NCI-H187 treated with DMSO at 0.1 percent for 48 hours (cell line): ENCODE measurements at places on chromosomes 16 and 17.

DNA sequence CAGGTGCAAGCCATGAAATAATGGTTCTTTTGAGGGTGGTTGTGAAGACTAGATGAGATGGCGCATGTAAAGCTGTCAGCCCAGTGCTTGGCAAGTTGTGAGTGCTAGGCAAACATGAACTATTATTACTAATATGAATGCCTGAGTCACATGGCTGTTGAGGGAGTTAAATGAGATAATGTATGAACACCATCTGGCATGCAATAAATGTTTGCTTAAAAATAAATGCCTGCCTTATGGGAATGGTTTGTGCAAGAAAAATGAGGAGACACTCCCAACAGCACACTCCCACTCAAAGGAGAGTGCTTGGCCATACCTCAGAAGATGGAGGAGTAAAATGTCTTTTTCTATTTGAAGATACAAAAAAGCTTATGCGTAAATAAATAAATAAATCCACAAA is 3.6 kb downstream of the MAPK3 start:
- no peak for DNase-seq

DNA sequence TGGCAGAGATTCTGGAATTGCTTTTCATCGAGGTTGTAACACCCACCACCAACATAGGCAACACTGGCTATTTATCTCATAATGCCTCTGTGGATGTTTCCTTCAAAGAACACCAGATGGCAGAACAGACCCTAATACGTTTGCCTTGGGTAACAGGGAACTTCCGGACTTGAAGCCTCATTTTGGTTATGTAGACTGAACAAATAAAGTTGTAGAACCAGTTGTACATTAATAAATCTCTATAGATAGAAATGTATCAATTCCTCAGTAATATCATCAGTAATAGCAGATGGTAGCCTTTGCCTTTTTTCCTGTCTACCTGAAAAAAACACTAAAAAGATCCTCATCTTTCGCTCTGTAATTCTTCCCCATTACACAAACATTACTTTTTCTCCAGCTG is 25.9 kb upstream of the APOH start:
- no peak for DNase-seq

- DNase-seq, result no peak
These were observed 5.5 kb downstream of the VPS4A start for GRCh38 chr16:69316595-69317034.

DNA sequence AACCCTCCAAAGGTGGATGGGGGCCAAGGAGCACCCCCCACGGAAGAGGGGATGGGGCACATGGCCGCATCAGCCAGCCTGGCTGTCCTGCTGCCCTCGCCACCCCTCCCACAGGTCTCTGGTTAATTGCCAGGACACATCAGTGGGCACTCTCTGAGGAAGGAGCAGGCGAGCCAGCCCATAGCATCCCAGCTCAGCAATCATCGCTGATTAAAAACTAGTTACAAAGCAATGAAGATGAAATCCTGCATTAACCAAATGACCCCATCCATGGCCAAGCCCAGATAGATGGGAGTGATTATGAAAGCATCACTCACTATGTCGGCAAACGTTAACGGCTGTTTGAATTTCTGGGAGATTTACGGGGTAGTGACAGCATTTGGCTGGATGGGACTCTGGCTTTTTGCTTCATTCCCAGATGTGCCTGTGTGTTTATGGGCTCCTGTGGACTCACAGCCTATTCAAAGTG is 45.3 kb downstream of the CCDC182 start:
- DNase-seq, result no peak

- no peak for DNase-seq
These were observed 70.5 kb downstream of the GAS7 start for GRCh38 chr17:10127819-10128425.

- DNase-seq, result no peak
These were observed 105.5 kb downstream of the TNFRSF13B start for GRCh38 chr17:16866436-16866835.

DNA sequence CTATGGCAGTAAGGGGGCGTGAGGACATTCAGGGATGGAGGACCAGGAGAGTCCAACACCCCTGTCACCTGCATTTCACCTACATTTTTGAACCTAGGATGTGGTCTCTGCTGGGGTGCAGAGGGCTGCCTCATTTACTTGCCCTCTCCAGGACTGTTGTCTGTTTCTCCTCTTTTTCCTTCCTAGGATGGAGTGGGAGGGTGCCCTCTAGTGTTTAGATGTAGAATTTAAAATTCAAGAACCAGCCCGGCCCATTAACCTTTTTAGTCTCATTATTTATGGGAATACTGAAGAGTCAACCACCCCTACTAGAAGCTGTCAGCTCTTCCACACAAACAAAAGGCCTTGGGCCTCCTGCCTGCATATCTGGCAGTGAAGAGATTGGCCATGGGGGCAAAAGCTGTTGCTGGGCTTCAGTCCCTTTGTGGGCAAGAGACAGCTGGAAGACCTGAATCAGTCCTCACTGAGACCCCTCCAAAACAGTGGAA is 2.5 kb upstream of the STARD3 start:
- no peak for DNase-seq

- no peak for DNase-seq
These were observed 24.8 kb upstream of the CSNK2A2 start for GRCh38 chr16:58222532-58223316.

DNA sequence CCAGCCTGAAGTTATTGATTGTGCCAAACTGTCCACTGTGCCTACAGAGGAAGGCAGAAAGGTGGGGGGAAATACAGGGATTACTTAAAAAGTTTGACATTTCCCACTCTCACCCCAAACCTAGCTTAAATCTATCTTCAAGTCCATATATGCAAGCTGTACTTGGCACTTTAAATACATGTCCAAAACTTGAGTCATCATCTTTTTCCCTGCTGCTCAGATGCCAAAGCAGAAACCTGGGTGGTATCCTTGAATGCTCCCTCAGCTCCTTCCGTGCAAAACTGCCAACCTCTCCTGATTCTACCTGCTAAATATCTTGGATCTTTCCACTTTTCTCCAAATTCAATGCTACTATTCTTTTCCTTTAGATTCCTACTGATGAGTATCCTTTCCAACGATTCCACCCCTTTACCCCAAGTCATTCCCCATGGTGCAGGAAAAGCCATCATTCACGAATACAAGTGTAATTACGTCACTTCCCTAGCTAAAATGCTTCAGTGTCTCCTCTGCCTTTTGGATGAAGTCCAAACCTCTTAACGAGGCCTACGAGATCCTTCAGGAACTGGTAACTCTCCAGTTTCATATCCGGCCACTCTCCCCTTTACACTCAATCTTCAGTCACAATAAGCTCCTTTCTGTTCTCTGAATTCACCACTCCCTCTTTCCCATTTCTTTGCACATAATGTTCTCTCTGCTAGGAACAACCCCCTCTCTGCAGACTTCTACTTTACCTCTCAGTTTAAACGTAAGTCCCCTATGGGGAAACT is 9.3 kb downstream of the BECN1 start:
- no peak for DNase-seq

DNA sequence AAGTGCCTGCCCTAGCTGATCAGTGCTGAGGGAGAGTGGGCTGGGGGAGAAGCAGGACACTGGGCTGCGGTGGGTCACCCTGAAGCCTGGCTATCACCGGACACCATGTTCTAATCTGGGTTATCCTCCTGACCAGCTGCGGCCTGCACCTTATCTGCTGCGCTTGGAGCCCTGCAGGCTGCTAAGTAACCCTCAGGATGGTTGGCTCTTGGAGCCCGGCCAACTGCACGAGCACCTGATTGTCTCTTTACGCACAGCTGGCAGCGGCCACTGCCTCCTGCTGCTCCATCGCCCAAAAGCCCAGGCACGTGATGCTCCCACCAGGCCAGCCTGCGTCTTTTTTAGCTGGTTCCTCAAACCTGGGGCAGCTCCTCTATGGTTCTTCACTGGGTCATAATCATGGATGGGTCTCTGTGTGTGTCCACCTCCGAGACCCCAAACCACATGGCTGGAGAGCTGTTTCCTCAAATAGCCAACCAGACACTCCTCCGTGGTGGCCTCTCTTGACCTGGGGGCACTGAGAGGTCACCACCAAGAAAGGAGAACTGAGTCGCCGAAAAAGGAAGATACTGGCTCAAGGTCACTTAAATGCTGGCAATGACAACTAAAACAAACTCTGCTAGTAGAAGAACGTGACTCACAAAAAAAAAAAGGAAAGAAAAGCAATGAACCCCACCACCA is 21.7 kb downstream of the SPHK1 start:
- peak; percentile 53 for DNase-seq

- no peak for DNase-seq
These were observed 41.6 kb upstream of the TAC4 start for GRCh38 chr17:49889500-49889899.

GRCh38 chr16:58021661-58022551 is 3.6 kb upstream of the MMP15 start:
- DNase-seq, result no peak

DNA sequence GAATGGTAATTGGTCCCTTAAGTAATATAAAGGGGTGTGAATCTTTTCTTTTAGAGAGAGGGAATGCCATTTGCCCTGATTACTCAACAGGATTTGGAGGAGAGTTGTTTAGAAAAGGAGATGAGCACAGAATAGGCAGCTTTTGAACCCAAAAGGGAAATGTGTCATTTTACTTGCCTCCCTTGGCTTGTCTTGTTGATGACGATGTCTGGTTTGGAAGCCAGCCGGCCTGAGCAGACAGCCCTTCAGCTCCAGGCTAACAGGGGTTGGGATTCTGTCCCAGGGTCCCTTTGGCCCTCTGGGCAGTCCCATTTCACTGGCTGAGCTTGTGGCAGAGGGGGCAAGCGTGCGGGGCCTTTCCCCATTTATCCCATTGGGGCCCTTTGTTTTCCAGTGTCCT is 22.3 kb upstream of the PRKAR1A start:
- DNase-seq, result no peak

GRCh38 chr17:42329025-42329976 is 41.0 kb downstream of the STAT5A start:
- DNase-seq, result no peak

DNA sequence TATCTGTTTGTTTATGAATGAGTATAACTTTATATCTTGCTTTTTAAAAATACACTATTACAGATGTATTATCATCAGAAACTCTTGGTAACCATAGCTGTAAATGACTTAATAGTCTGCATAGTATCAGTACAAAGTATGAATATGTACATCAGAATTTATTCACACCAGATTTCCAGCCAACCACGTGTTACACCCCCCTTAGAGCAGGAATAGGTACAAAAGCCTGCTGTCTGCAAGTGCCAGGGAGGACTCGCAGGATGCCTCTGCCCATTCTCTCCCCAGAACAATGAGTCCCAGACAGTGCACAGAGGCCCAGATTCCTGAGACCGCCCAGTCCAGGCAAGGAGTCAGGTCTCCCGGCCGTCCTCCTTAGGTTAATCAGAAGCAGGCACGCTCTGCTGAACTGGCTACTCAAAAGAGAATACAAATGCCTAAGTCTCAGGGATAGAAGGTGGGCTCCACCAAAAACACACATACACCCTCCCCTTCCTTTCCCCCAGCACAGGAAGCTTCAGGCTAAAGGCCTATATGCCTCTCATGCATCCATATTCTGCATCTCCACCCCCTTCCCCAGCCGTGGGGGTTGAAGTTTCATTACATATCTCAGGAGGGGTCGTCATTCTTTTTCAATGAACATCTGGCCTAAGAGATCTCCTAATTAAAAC is 159.1 kb upstream of the CDH11 start:
- no peak for DNase-seq

- no peak for DNase-seq
These were observed 72.1 kb upstream of the HNF1B start for GRCh38 chr17:37816950-37817349.

DNA sequence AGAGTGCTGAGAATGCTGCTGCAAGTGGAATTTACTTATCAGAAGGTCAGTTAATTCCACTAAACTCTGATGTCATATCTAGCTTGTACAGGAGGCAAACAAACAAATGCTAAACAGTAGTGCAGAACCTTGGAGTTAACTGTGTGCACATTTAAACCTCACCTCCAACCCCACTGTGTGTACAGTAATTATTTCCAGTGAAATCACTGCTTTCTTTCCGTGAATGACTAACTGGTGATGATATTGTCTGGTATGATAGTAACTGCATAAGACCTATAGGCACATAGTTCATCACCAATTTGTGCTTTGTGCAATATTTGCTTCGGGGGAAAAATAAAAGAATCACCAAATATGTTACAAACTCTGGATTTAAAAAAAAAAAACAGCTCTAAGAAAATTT is 492.5 kb upstream of the HSBP1 start:
- DNase-seq, result no peak
